NCI-H2029 treated with DMSO at 0.1 percent for 48 hours (cell line): ENCODE measurements at places on chromosomes 4 and X.
A peak's percentile ranks its signal among the peaks of the same experiment; 100 is the strongest.

- DNase-seq: no peak
Observed at GRCh38 chr4:5260121-5260520, 208.8 kb downstream of the STK32B start.

- no peak for DNase-seq
Observed at GRCh38 chr4:76532805-76533204, 97.8 kb downstream of the SHROOM3 start.

GRCh38 chr4:3375688-3376087 is 66.1 kb upstream of the HGFAC start:
- DNase-seq: peak; percentile 53

DNA sequence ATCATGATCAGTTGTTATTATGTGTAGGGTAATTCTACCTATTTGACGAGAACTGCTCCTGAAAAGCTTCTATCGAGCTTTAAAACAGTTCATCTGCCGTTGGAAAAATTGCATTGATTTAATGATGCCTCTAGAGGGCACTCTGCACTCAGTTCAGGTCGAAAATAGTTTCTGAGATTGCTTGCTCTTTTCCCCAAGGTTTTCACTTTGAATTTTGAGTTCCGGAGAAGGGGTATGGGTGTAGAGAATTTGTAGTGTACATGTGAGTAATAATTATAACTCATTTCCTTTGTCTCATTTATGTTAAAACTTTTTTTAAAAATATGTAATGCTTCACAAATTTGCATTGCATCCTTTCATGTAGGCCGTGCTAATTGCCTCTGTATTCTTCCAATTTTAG is 28.4 kb upstream of the TNIP3 start:
- DNase-seq: peak; percentile 0

DNA sequence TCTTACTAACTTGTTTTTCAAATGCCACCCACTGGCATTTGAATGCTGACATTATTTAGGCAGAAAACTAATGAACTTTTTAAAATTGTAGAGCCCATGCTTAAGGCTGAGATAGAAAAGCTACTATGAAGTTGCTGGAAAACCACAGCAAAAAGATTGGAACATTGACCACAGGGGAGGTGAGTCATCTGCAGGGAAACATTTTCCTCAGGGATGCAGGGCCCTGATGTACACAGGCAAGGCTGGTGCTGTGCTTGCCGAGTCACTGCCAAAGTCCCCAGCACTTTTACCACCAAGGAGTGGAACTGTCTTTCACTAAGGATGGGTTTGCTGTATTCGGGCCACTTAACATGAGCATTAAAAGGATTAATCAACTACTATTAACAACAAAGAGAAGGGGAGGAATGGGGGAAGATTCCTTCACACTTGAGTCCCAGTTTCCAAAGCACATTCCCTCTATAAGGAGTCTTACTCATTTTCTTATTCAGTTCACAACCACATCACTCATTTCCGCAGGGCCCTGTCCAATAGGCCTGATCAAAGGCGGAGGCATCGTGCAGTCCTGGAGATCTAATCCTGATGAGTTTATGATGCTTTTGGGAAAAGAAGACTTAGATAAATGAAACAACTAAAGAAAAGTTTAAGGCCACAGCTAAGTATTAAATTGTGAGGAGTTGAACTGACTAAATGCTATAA is 202.9 kb upstream of the NPY2R start:
- no peak for DNase-seq

- no peak for DNase-seq
Observed at GRCh38 chr4:24476282-24476681, 108.1 kb downstream of the DHX15 start.

- no peak for DNase-seq
Observed at GRCh38 chr4:89072921-89073320, 15.9 kb upstream of the FAM13A start.

GRCh38 chrX:70476934-70477733 is 32.5 kb downstream of the DLG3 start:
- no peak for DNase-seq

- DNase-seq: no peak
Observed at GRCh38 chr4:112647785-112648184, 10.8 kb downstream of the LARP7 start.

GRCh38 chr4:6854098-6854744 is 55.4 kb upstream of the TBC1D14 start:
- peak; percentile 80 for DNase-seq

GRCh38 chr4:101367201-101367600 is 19.9 kb upstream of the PPP3CA start:
- DNase-seq: no peak

DNA sequence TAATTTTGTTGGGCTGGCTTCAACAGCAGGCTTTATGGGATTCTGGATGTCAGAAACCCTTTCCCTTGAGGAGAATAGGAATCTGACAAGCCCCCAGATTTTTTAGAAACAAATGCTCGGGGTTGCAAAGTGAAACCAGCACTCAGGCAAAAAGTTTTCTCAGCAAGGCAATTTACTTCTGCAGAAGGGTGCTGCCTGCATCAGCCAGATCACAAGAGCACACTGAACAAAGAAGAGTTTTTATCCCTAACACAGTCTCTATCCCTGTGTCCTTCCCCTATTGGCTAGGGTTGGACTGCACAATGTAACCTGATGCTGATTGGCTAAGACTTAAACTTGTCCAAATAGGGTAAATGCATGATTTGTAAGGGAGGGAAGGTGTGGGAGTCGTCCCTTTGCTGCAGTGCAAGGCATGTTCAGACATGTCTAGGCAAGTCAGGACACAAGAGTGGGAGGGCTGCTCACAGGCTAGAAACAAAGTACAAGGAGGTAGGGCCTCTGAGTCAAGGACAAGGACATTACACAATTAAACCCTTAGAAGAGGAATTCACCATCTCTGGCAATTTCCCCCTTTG is 175.8 kb downstream of the CCNG2 start:
- DNase-seq: no peak

DNA sequence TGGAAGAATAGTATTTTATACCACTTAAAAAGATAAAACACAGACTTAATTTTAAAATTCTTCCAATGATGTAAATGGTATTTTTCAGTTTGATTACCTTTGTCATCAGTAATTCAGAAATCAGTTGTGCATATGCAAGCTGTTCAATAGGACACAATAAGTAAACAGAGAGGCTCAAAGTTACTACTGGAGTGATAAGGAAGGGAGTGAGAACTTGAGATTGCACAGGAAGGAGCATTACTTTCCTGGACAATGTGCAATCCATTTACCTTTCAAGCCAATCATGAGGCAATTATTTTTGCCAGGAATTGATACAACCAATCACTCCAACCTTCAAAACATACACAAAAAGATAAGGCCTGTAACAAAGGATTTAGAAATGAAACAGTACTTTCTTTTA is 1024.3 kb downstream of the RAPGEF2 start:
- no peak for DNase-seq

GRCh38 chr4:24521544-24521943 is 62.8 kb downstream of the DHX15 start:
- DNase-seq: no peak

- DNase-seq: no peak
Observed at GRCh38 chrX:13590207-13590606, 20.8 kb downstream of the EGFL6 start.

- DNase-seq: no peak
Observed at GRCh38 chr4:52685316-52685715, 26.2 kb upstream of the USP46 start.

DNA sequence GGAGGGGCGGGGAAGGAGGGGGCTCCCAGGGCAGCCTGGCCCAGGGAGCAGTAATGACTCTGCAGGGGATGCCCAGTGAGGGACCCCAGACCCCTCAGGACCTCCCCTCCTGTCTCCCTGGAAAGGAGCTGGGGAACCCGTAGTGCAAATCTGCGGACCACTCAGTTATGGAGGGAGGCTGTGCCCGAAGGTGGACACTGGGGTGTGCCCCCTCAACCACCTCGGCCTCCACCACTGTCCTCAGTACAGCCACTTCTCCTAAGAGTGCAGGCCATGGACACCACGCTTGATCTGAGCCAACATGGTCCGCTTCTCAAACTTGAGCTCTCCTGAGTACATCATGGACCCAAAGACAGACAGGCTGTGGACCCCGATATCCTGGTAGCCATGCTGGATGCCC is 378.2 kb upstream of the MAOA start:
- no peak for DNase-seq

DNA sequence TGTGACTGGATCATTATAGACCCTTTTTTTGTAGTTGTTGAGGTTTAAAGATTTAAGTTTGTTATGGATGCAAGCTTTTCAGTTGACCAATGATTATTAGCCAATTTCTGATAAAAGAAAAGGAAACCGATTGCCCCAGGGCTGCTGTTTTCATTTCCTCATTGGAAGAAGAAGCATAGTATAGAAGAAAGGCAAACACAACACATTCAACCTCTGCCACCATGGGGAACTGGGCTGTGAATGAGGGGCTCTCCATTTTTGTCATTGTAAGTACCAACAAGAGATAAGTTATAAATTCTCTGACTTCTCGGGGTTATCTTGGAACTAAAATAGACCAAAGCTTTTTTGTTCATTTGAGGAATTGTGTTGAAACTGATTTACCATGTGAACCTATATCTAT is at the start of gene CYBB:
CYBB (plus strand) TSS at position 203 of the 400 bp plus-strand sequence; CDS start at position 222, 19 bp downstream.
- no peak for DNase-seq

GRCh38 chr4:87375719-87376291 is 15.2 kb downstream of the HSD17B11 start:
- peak; percentile 24 for DNase-seq

DNA sequence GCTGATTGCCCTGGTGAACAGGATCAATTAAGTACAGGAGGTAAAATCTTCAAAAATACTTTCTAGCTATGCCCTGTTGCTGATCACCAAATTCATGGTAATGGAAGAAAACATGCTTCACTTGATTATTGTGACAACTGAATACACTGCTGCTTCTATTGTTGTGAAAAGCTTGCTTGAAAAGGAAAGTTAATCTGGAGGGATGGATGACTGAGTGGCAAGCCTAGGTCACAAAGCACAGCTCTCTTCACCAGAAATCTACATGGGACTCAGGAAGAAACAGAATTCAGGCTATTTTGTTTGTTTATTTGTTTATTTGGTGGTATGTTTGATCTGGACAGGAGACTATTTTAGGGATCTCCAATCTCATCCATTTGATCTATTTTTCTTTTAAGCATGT is 182.0 kb downstream of the MGST2 start:
- DNase-seq: no peak

DNA sequence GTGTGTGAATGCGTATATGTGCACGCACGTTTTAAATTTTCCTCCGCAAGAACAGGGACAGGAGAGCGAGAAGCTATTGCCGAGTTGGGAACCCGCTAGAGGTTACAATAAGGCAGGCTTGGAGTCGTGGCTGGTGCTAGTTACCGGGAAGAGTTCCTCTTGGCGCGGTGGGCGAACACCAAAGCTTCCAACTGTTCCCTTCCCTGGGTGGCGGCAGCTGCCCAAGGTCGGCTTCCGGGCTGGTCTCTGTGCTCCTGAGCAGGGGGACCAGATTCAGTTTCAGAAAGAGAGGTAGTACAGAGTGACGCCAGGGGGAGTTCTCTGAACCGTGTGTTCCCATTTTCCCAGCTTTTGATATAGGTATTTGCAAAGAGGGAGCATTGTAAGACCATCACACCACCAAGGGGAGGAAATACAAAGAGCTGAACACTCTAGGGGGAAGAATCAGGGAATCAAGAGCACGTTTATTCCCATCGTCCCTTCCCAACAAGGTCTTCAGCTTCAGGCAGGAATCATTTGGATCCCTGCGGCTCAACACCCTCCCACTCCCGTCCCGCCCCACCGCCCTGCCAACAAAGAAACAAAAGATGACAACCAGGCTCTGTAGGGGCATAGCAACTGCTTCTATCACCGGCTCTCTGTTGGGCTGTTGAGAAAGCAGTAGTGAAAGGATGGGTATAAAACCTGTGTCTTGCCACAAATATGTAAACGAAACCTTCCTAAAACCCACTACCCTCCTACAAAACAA is 113.6 kb upstream of the TEX13C start:
- DNase-seq: no peak

DNA sequence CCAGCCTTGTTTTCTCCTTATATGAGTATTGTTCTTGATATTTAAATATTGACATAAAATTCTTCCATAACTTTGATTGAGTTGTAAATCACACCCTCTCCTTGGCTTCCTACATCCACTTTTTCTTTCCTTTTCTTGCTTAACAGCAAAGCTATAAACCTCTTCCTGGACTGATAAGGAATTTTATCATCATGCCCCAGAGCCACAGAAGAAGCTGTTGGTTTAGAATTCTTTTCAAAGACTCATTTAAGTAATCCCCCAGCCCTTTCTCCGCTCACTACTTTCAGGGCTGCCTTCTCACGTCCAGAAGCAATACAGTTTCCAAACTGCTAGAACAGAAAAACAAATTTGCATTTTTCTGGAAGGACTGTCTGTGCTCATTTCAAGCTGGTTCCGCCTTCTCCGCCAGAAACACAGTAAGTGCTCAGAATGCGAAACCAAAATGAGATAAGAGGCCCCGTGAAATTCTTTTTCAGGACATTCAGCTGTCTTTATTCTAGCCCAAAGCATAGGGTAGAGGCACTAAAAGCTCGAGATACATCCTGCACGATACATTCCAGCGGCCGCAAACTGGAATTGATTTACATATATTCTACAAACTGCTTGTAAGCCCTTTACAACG is 849 bp downstream of the MID1 start:
- no peak for DNase-seq

DNA sequence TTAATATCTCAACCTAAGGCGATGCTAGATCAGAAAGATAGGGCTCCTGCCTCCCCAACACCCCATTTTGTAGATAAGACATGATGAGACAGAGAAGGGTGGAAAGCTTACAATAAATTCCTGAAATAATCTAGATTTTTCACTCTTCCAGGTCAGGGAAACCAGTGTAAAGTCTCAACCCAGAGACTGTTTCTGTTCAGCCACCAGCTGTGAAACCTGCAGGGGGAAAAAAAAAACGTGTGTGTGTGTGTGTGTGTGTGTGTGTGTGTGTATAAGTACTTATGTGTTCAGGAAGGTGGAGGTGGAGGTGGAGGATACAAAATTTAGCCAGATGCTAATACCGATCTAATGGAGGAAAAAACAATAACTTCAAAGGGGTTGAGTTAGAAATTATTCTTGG is 773 bp upstream of the ITM2A start:
- no peak for DNase-seq

DNA sequence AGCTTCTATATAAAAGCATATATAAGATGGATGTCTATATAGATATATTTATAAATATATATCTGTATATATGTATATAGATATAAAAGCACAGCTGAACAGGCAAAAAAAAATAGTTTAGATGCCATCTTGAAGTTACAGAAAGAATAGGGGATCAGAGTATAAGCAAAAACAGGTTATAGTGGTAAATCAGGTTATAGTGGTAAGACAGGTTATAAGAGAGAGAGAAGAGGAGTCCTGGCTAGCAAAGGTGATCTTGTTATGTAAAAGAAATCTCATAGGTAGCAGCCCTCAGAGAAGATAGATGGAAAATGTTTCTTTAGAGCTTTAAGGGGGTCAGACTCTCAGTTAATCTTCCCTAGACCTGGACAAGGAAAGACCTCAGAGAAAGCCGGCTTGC is 1263.1 kb downstream of the PCDH7 start:
- DNase-seq: no peak

DNA sequence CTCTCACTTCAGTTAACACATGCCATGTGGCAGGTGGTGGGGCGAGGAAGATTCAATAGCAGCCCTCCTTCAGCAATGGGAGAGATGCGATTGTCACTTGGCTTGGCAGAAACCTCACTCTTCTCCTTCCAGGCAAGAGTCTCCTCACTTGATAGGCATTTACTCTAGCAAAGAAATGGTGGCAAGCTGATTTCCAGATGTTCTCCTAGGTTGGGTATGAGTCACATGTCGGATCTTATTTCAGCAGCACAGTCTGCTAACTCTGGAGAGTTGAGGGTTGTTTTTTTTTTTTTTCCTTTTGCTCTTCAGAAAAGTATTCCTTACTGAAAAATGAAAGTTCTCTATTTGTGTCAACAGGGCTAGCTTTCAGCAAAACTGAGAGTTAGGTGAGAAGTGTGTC is 119.5 kb upstream of the CHRDL1 start:
- DNase-seq: no peak

GRCh38 chr4:46554760-46555465 is 165.0 kb upstream of the GABRA2 start:
- no peak for DNase-seq
